RPMI7951 (cell line): ENCODE measurements at places on chromosomes 2 and 18.

DNA sequence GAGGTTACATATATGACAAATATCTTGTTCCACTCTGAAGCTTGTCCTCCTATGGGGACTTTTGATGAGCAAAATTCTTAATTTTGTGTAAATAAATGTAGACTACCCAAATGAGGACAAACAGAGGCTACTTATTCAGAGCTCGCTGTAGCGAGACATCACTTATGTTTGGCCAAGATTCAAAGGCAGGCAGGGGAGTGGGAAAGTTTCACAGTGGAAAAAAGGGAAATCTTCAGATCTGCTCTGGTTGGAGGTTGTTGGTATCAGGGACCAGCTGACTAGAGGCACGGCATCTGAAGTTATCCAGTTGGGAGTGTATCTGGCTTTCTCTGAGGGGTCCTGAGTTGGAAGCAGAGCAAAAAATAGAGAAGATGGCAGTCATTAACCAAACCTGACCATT lies 1.3 kb downstream of the PLB1 start:
- DNase-seq, result no peak

GRCh38 chr18:62198259-62198658 lies 11.2 kb downstream of the RELCH start:
- no peak for DNase-seq

- DNase-seq, result no peak
Observed at GRCh38 chr2:151302404-151302803, 12.9 kb upstream of the NMI start.

GRCh38 chr2:240790370-240791220 lies 29.4 kb downstream of the KIF1A start:
- no peak for DNase-seq

DNA sequence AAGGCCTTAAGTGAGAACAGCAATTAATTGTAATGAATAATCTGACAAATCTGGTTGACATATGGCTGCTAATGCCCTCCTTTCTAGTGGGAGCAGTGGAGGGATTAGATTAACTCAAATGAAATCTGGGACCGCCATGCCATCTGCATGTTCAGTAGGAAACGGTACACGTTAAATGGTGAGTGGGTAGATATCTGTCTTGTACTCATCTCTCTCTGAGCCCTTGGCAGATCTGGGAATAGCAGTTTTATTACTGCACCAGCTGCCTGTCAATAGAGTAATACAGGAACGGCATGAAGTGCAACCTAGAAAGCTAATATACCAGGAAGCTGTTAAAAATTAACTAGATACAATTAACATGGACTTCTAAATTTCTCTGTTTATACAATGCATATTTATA lies 258.8 kb downstream of the GPD2 start:
- no peak for DNase-seq
